Stimulated activated naive B cell treated with anti-CD40 and anti-IgM and Interleukin-4, amounts not matched to agents 10 μg/mL and 1 μg/mL and 100 μg/mL, for 72 hours (primary cell): ENCODE measurements at places on chromosomes 1 and 21.
A peak's percentile ranks its signal among the peaks of the same experiment; 100 is the strongest.

DNA sequence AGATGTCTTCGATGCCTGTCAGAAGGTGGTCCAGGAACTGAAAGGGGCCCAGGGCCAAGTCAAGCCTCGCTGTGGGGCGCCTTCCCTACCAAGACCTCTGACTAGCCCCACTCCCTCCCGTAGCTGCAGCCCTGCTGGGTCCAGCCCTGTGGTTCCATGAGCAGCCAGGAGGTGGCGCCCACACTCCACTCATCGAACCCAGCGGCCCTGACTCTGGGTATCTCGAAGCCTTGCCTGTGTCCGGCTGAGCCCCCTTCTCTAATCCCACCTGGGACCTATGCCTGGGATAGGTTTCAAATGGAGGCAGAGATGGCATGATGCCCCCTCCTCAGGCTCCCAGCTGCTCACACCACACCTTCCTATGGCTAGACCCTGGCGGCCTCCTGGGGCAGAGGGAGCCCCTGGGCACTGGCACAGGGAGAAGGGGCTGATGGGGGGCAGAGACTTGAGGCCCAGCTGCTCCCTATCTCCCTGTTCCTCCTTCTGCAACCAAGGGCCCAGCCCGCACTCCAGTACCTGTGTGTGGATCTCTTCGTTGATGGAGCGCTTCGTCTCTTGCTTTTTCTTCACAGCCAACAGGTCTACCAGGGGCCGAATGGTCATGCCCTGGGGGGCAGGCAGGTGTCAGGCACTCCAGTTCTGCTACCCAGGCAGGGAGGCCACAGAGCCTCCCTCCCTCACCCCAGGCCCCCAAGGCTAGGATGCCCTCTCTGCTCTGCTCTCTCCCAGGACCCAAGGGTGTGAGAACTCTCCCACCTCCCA lies 52.0 kb downstream of the SLC9A1 start:
- H3K4me3 ChIP-seq: no peak overlapping the region
- H3K27me3 ChIP-seq: no peaks in the 10 kb centered on the region
- peak; percentile 78 for DNase-seq
- H3K4me1 ChIP-seq: peaks cover 50% of the 10 kb centered on the region
- peaks cover 26% of the 10 kb centered on the region for H3K36me3 ChIP-seq

GRCh38 chr21:42236693-42237092 lies 17.8 kb downstream of the ABCG1 start:
- peaks cover 46% of the 10 kb centered on the region for H3K4me1 ChIP-seq
- DNase-seq: no peak
- peak overlapping the region; percentile 51 for H3K27ac ChIP-seq
- no peak overlapping the region for H3K4me3 ChIP-seq

GRCh38 chr1:226512076-226512728 lies 36.4 kb upstream of the STUM start:
- H3K4me3 ChIP-seq: no peak overlapping the region
- H3K36me3 ChIP-seq: no peaks in the 10 kb centered on the region
- DNase-seq: no peak
- H3K27ac ChIP-seq: no peak overlapping the region
- no peaks in the 10 kb centered on the region for H3K4me1 ChIP-seq

DNA sequence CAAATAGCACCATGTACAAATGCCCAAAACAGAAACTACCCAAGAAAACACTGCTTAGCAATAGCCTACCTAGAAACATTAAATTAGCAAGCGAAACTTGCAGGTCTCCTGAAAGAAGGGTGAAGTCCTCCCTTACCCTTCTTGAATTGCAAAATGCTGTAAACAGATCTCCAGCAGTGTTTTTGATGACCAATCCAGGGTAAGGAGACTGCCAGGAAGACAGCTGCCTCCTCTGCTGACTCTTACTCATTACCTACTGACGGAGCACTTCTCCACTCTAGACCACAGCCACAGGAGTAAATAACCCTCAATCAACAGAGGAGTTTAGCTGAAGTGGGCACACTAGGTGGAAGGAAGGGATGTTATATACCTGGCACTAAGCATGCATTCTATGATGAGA lies 32.2 kb upstream of the GADD45A start:
- no peak for DNase-seq
- no peaks in the 10 kb centered on the region for H3K4me1 ChIP-seq
- no peak overlapping the region for H3K27ac ChIP-seq

- no peaks in the 10 kb centered on the region for H3K4me1 ChIP-seq
- H3K27me3 ChIP-seq: peaks cover 8% of the 10 kb centered on the region
- H3K36me3 ChIP-seq: no peaks in the 10 kb centered on the region
- DNase-seq: no peak
- H3K27ac ChIP-seq: no peak overlapping the region
Observed at GRCh38 chr1:231487019-231487418, 41.5 kb upstream of the TSNAX start.

DNA sequence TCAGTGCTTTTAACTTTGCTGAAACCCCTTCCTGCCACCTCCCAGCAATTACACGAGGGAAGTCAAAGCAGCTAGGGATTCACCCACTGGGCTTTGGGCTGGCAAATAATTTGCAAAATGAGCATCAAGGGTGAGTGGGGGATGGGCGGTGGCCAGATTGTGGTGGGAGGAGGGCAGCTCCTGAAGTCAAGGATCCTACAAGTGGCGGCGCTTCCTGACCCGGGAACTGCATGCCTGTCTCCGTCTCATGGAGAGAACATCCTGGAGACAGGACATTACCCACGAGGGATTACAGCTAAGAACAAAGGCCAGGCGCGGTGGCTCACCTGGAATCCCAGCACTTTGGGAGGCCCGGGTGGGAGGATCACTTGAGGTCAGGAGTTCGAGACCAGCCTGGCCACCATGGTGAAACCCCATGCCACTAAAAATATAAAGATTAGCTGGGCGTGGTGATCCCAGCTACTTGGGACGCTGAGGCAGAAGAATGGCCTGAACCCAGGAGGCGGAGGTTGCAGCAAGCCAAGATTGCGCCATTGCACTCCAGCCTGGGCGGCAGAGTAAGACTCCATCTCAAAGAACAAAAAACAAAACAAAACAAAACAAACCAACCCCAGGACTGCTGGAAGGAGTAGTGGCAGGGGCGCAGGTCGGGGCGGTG lies 12.9 kb downstream of the TTC34 start:
- no peak overlapping the region for H3K4me3 ChIP-seq
- H3K36me3 ChIP-seq: peaks cover 2% of the 10 kb centered on the region
- no peak for DNase-seq
- peaks cover 8% of the 10 kb centered on the region for H3K4me1 ChIP-seq
